ENCODE measurements at places on chromosomes 2 and 18.

- no peak for DNase-seq
These were observed 46.5 kb downstream of the THNSL2 start for GRCh38 chr2:88216641-88217040.

GRCh38 chr2:232038881-232039485 lies 77.5 kb downstream of the DIS3L2 start:
- no peak for DNase-seq

- DNase-seq: no peak
These were observed 27.9 kb upstream of the SPTBN1 start for GRCh38 chr2:54428108-54428831.

DNA sequence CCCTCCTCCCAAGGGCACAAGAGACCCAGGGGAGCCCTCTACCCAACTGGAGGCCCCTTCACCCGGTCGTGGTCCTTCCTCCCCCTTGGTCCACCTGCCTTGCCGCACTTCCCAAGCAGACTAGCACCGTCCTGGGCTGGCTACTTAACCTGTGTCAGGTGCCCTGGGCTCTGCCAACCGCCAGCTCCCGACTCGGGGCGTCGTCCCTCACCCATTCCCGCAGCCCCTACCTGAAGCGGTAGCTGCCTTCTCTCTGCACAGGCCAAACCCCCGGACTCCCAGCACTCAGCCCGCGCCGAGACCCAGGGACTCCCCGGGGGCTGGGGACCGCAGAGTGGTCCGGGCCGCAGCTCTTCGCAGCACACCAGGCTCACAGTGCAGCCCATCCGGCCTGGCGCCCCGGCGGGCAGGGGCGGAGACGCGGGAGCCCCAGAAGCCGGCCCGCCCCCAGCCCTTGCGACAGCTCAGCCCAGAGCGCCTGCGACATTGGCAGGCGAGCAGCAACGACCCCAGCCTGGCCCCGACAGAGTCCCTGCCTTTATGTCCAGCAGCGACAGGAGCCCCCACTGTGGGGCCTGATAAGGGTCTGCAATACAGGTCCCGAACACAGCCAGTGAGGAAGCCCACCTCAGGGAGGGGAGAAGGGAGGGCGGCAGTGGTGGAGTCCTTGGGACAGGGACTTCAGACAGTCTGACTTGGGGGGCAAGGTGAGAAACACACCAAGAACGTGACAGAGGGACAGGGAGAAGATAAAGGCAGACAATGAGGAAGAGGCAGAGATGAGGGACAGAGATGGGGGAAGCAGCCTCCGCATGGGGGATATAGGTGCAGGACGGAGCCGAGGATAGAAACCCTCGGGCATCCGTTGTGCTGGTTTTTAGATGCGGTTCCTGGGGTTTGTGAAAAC lies 31.0 kb upstream of the TNS1 start:
- DNase-seq: no peak

- no peak for DNase-seq
These were observed 217.6 kb downstream of the NDUFA10 start for GRCh38 chr2:239807568-239807967.

GRCh38 chr2:180505203-180505602 lies 475.2 kb upstream of the UBE2E3 start:
- DNase-seq: no peak

GRCh38 chr2:101704046-101704466 lies 6.5 kb downstream of the MAP4K4 start:
- no peak for DNase-seq

DNA sequence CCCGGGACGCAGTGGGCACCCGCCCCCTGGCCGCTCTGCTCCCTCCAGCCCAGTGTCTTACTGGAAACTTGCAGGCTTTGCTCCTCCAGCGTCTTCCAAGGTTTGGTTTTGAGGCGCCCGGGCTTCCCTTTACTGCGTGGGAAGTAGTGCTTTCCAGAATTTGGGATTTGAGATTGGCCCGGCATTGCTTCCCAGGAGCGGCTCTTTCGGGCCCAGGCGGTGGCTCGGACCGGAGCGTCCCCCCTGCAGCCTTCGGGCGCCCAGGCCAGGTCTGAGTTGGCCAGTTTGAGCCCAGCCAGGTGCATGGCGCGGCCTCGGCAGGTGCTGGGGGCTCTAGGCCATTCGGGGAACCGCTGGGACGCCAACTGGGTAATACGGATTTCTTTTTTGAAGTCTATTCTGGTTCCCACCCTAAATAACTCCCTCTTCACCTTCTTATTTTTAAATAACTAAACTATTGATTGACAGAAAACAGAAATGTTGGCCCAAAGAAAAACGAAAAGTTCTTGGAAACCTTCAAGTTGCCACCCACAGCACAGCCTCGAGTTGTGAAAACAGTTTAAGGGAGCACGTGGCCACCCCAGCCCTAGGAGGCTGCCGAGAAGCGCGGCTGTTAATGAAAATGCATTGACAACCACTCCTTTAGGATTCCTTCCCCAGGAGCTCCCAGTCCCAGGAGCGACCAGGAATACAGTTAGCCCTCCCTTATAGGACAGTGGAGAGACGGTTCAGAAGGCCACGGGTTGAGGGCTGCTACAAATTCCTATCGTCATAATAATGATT lies 766 bp downstream of the SNTG2 start:
- DNase-seq: no peak

DNA sequence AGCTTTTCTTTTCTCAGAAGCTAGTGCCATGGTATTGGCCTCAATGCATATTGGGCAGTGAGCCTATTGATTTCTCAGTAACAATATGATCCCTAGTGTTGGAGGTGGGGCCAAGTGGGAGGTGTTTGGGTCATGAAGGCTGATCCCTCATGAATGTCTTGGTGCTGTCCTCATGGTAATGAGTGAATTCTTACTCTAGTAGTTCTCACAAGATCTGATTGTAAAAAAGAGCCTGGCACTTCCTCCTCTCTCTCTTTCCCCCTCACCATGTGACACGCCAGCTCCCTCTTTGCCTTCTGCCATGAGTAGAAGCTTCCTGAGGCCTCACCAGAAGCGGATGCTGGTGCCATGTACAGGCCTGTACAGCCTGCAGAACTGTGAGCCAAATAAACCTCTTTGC lies 12.8 kb upstream of the TBC1D8 start:
- DNase-seq: no peak

- no peak for DNase-seq
These were observed 58.3 kb upstream of the MAPRE3 start for GRCh38 chr2:26911911-26912861.

GRCh38 chr2:127205218-127206125 lies 14.6 kb downstream of the CYP27C1 start:
- no peak for DNase-seq

- peak; percentile 5 for DNase-seq
These were observed 54.2 kb downstream of the AKAIN1 start for GRCh38 chr18:5142859-5143258.
